ENCODE measurements at places on chromosomes 5 and 9.
A peak's percentile ranks its signal among the peaks of the same experiment; 100 is the strongest.

GRCh38 chr5:58075907-58076306 lies 384.0 kb downstream of the PLK2 start:
- no peak for DNase-seq

- no peak for DNase-seq
Observed at GRCh38 chr9:91334053-91334452, 27.7 kb downstream of the AUH start.

DNA sequence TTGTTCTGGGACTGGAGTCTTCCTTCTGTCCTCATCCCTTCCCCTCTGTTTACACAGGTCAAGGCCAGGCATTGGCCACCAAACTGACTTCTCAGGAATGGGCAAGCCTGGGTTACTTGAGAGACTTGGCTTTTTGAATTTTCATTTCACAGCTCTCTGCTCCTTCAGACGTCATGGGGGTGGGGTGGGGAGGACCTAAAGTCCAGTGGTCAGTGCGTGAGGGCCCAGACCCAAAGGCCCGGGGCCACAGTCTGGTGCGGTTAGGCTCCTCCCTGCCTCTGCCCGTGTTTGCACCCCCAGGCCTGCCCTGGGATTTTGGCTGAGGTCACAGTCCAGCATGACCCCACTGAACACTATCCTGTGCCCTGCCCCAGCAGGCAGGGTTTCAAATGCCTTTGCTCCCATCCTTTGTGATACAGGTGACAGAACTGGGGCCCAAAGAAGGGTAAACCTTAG lies 4.1 kb upstream of the CXXC5 start:
- DNase-seq = no peak

DNA sequence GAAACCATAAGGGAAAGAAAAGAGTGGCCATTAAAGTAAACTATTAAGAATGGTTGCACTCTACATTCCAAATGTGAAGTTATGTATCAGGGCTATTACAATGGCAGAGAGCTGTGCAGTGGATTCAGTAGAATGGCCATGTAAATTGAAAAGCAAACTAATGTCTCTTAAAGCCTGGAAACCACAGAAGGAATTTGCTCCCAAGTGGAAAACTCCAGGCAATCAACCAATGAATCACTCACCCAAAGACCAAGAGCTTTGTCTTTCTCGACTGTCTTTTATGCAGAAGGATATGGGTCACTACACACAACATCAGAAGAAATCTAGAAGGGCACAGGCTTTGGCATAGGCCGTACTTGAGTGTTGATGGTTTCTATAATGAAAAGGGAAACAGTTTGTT lies 114.9 kb downstream of the TLE1 start:
- DNase-seq = no peak

- DNase-seq = no peak
Observed at GRCh38 chr5:115050866-115051265, 118.8 kb downstream of the TRIM36 start.

DNA sequence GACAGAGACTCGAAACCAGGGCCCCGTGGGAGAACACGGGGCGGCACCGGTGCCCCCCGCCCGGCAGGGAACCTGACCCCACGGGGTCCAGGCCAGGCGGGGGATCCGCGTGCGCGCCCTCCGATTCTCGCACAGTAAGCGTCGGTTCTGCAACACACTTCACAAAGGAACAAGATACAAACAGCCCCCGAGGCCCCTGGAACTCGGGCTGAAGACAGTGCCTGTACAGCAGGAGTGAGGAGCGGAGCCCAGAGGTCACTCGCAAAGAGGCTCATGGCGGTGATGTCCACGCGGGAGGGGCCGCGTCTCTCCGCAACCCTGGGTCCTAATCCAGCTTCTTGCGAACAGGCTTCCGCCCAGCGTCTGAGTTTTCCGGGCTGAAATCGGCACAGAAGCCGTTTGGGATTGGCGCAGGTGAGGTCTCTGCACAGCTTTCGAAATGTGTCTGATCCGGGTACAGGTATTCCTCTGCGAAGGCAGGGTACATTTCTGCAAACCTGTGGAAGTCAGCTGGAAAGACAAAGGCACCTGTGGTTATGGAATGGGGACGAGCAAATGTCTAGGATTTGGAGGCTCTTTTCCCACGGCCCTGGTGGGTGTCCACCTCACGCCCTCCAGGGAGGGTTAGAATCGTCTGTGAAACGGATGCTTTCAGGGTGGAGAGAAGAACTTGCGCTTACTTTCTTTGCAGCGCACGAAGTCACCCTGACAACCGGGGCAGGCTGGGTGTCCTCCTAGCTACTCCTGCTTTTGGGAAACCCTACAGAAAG lies 18.3 kb upstream of the SLC6A3 start:
- DNase-seq = no peak

DNA sequence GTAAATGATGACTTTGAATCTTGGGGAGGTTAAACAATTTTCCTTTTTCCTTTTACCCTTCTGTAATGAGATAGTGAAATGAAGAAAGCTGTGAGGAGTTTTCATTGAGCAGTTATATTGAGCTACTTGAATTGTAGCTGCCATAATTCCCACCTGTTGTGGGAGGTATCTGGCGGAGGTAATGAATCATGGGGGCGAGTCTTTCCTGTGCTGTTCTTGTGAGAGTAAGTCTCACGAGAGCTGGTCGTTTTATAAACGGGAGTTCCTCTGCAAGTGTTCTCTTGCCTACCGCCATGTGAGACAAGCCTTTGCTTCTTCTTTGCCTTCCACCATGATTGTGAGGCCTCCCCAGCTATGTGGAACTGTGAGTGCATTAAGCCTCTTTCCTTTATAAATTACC lies 258.4 kb downstream of the FER start:
- no peak for DNase-seq

- DNase-seq = no peak
Observed at GRCh38 chr5:139395844-139396640, 1.1 kb upstream of the PROB1 start.

- DNase-seq = peak; percentile 35
Observed at GRCh38 chr5:68433923-68434879, 218.6 kb downstream of the PIK3R1 start.

DNA sequence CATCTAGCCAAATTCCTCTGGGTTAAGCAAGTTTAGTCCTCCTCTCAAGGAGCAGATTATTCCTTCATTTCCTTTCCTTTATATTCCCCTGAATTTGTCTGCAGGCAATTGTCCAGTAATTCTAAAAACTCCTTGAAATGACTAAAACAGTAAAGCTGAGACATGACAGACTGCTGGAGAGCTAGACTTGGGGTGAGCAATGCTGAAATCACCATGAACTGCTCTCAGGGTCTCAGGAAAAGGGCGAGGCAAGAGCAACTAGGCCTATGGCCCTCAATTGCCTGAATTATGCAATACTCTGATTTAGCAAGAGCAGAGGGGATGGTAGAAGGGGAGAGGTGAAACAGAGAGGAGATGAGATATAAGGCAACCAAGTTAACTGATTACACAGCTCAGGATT lies 172.9 kb upstream of the NREP start:
- DNase-seq = no peak

GRCh38 chr5:69528035-69528434 lies 32.0 kb upstream of the GTF2H2C start:
- DNase-seq = no peak

GRCh38 chr5:143474616-143475015 lies 71.1 kb upstream of the NR3C1 start:
- no peak for DNase-seq

GRCh38 chr9:86697213-86697612 lies 250.1 kb downstream of the GAS1 start:
- DNase-seq = no peak

GRCh38 chr5:129766798-129767197 lies 18.9 kb downstream of the MINAR2 start:
- DNase-seq = no peak

- DNase-seq = no peak
Observed at GRCh38 chr5:161372682-161373344, 173.7 kb downstream of the GABRB2 start.

GRCh38 chr5:170087168-170087817 lies 18.4 kb upstream of the FOXI1 start:
- DNase-seq = no peak

GRCh38 chr5:73454379-73455036 lies 5.9 kb upstream of the FOXD1 start:
- no peak for DNase-seq

GRCh38 chr5:4868140-4868735 lies 271.9 kb upstream of the ADAMTS16 start:
- peak; percentile 55 for DNase-seq

- DNase-seq = no peak
Observed at GRCh38 chr9:3386753-3387152, 139.0 kb downstream of the RFX3 start.

DNA sequence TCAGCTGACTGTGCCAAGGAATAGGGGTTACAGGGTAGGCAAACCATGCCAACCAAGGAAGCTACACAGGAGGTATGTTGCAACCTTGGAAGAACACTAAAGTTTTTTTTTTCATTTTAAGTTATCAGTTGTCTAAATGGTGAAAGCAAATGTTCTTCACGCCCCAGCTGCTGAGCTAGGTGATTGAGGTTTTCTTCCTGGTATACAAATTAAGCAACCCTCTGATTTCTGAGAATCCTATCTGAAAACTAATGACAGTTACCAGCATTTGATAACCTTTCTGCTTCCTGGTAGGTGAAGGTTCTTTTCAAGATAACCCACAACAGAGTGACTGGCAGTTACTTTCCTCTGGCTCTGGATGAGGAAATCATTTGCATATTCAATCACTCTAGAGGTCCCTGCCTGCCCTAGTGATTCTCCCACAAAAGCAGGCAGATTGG lies 194.9 kb downstream of the ATP10B start:
- DNase-seq = no peak

- no peak for DNase-seq
Observed at GRCh38 chr9:4108754-4109465, 191.0 kb downstream of the GLIS3 start.

- DNase-seq = no peak
Observed at GRCh38 chr9:134056483-134057306, 11.1 kb downstream of the BRD3 start.

Measured in dorsolateral prefrontal cortex (tissue), 122 donors.